Psoas muscle (tissue), 8 donors: ENCODE measurements at places on chromosomes 13 and 19. TPM values are rescaled to one million over a fixed set of nuclear protein-coding genes. Genes with fewer than 3 reads are reported as not detected.

- no peak overlapping the region for H3K27ac ChIP-seq
- peaks cover 3% of the 10 kb centered on the region for H3K27me3 ChIP-seq
- no peak overlapping the region for H3K4me3 ChIP-seq
- H3K36me3 ChIP-seq, result no peaks in the 10 kb centered on the region
- no peaks in the 10 kb centered on the region for H3K4me1 ChIP-seq
- DNase-seq, result no peak
Observed at GRCh38 chr19:787536-787935, 9.7 kb upstream of the PTBP1 start.

- H3K4me1 ChIP-seq, result no peaks in the 10 kb centered on the region
- H3K36me3 ChIP-seq, result no peaks in the 10 kb centered on the region
- no peak overlapping the region for H3K27ac ChIP-seq
- no peak overlapping the region for H3K4me3 ChIP-seq
- no peaks in the 10 kb centered on the region for H3K27me3 ChIP-seq
Observed at GRCh38 chr19:28578786-28579505, 634.0 kb downstream of the UQCRFS1 start.

GRCh38 chr13:78712831-78713230 lies 53.9 kb upstream of the OBI1 start:
- H3K27me3 ChIP-seq, result no peaks in the 10 kb centered on the region
- no peaks in the 10 kb centered on the region for H3K4me1 ChIP-seq
- no peak overlapping the region for H3K27ac ChIP-seq
- no peaks in the 10 kb centered on the region for H3K36me3 ChIP-seq

DNA sequence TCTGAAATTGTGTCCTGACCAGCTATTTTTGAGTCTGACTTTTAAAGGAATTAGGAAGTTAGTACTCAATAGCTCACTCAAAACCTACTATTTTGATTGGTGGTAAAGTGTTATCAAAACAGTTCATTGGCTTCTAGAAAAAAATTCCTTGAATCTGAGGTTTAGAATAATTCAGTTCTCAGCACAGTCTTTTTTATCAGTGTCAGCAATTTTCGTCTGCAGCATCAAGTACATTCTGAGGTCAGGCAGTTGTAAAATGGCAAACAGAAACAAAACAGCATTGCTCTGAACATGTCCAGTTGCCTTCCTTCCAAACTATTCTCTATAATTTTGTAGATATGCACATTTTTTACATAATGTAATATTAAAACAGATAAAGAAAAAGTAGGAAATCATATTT lies 1644.1 kb downstream of the SLITRK5 start:
- no peak for DNase-seq
- H3K4me1 ChIP-seq, result no peaks in the 10 kb centered on the region
- H3K36me3 ChIP-seq, result no peaks in the 10 kb centered on the region
- H3K27ac ChIP-seq, result no peak overlapping the region
- no peak overlapping the region for H3K4me3 ChIP-seq
- no peaks in the 10 kb centered on the region for H3K27me3 ChIP-seq

- peaks cover 20% of the 10 kb centered on the region for H3K4me1 ChIP-seq
- peak overlapping the region; percentile 68 for H3K4me3 ChIP-seq
- DNase-seq, result no peak
- H3K36me3 ChIP-seq, result peaks cover 31% of the 10 kb centered on the region
Observed at GRCh38 chr19:55088021-55088451, 12.4 kb downstream of the EPS8L1 start.

DNA sequence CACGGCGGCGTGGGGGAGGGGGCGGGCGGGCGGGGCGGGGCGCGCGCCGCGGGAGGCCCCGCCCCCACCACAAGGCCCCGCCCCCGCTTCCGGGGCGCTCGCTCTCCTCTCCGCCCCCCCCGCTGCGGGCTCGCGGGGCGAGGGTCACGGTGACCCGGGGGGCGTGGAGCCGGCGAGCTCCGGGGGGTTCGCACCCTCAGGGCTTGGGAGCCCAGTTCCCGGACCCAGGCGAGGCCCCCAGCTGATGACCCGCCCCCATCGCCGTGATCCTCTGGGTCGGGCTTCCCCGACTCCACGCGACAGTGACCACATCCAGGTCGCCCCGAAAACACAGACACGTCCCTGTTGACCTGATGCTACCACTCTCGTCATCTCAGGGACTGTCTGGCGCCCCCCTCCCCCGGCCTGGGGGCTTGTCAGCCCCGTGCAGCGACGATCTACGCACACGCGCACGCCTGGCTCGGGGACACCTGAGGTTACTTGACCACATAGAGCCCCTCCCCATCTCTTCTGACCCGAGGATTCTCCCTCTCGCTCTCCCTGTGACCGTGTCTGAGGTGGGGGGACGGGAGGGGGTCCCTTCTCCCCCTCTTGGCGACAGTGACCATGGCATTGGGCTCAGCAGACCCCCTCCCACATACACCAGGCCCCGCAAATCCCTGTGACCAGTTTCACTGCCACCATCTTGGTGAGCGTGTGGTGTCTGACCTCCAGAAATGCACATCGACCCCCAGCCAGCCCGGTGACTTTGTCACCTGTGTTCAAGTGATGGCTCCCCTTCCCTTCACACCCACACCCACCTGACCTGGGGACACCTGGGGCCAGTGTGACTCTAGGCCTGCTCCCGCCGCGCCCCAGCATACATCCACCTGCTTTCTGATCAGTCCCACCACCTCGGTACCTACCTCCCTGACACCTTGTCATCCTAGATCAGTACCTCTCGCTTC lies 670 bp downstream of the MAP2K7 start:
- H3K4me1 ChIP-seq, result peaks cover 27% of the 10 kb centered on the region
- peak; percentile 83 for DNase-seq
- no peaks in the 10 kb centered on the region for H3K27me3 ChIP-seq
- peaks cover 16% of the 10 kb centered on the region for H3K36me3 ChIP-seq

GRCh38 chr13:110615322-110616102 lies at the start of gene NAXD:
Gene NAXD, plus strand, starts transcription at chr13:110615545. Its CDS starts 57 bp downstream, at chr13:110615602.
- H3K27ac ChIP-seq, result peak within 1 kb of the TSS; percentile 96
- peaks cover 13% of the 10 kb centered on the region for H3K27me3 ChIP-seq
- peak; percentile 97 for DNase-seq
- peak within 1 kb of the TSS; percentile 100 for H3K4me3 ChIP-seq

GRCh38 chr13:40236566-40237168 lies 429.8 kb downstream of the FOXO1 start:
- H3K36me3 ChIP-seq, result no peaks in the 10 kb centered on the region
- H3K27me3 ChIP-seq, result no peaks in the 10 kb centered on the region
- H3K4me1 ChIP-seq, result peaks cover 28% of the 10 kb centered on the region
- peak; percentile 62 for DNase-seq
- H3K27ac ChIP-seq, result peak overlapping the region; percentile 91
- peak overlapping the region; percentile 42 for H3K4me3 ChIP-seq

DNA sequence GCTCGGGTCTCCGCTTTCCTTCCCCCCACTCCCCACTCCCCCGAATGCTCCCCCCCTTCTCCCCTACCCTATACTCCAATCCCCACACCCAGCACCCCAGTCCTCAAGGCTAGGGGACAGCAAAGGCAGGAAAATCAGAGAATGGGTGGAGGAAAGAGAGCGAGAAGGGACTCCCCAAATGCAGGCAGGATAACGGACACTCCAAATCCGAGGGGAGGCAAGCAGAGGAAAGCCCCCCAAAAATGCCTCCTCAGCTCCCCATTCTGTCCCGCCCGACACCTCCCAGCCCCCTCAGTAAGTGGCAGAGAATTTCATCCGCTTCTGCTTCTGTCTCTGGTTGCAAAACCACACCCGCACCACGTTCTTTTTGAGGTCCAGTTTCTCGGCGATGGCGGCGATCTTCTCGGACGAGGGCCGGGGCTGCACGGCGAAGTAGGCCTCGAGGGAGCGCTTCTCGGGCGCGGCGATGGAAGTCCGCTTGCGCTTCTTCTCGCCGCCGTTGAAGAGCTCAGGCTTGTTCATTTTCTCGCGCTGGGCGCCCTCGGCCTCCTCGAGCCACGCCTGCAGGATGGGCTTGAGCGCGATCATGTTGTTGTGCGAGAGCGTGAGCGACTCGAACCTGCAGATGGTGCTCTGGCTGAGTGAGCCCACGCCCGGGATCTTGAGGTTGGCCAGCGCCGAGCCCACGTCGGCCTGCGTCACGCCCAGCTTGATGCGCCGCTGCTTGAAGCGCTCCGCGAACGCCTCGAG lies 2.1 kb downstream of the POU4F1 start:
- peak overlapping the region; percentile 16 for H3K4me3 ChIP-seq
- H3K4me1 ChIP-seq, result peaks cover 3% of the 10 kb centered on the region
- DNase-seq, result no peak

- H3K27me3 ChIP-seq, result no peaks in the 10 kb centered on the region
- H3K36me3 ChIP-seq, result peaks cover 15% of the 10 kb centered on the region
- no peak for DNase-seq
Observed at GRCh38 chr19:531753-532560, at the start of gene CDC34. Gene CDC34, plus strand, starts transcription at chr19:531760. Its CDS starts 172 bp downstream, at chr19:531932.

- peaks cover 7% of the 10 kb centered on the region for H3K4me1 ChIP-seq
- H3K27ac ChIP-seq, result no peak overlapping the region
- H3K4me3 ChIP-seq, result peak overlapping the region; percentile 66
- H3K27me3 ChIP-seq, result no peaks in the 10 kb centered on the region
Observed at GRCh38 chr19:49019242-49019932, 2.5 kb upstream of the LHB start.

DNA sequence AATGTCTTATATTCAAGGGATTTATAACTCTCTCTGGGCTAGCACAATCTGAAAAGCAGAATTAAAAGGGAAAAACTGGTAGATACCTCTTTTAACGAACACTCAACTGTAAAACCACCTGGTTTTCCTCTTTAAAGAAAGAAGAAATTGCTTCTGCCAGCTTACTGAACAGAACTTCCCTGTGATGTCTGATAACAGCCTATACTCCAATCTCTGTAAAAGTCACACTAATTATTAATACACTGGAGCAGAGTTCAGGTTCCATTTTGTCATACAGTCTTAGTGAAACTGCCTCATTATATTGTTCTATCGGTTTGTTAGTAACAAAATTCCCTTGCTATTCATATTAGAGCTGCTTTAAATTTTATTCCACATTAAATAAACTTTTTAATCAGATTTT lies 251.0 kb upstream of the STARD13 start:
- no peak overlapping the region for H3K27ac ChIP-seq
- H3K36me3 ChIP-seq, result no peaks in the 10 kb centered on the region
- H3K4me1 ChIP-seq, result peaks cover 12% of the 10 kb centered on the region
- DNase-seq, result no peak

DNA sequence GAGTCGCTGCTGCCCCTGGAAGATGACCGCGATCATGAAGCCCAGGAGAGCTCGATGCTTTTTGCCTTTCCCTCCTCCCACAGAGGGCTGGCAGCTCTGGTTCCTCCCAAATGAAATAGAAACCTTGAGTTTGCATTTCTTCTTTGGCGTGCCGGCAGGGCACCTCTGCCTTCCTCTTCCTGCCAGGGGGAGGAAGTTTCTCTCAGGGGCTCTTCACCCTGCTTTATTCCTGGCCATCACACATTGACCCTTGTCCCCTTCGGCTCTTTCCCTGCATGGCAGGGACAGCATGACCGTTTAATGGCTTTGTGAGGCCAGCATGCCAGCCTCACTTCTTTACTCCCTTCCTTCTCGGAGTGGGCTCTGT lies 47.9 kb downstream of the ACTN4 start:
- peak overlapping the region; percentile 18 for H3K4me3 ChIP-seq
- H3K4me1 ChIP-seq, result peaks cover 72% of the 10 kb centered on the region
- DNase-seq, result no peak
- peak overlapping the region; percentile 98 for H3K27ac ChIP-seq
- no peaks in the 10 kb centered on the region for H3K27me3 ChIP-seq

DNA sequence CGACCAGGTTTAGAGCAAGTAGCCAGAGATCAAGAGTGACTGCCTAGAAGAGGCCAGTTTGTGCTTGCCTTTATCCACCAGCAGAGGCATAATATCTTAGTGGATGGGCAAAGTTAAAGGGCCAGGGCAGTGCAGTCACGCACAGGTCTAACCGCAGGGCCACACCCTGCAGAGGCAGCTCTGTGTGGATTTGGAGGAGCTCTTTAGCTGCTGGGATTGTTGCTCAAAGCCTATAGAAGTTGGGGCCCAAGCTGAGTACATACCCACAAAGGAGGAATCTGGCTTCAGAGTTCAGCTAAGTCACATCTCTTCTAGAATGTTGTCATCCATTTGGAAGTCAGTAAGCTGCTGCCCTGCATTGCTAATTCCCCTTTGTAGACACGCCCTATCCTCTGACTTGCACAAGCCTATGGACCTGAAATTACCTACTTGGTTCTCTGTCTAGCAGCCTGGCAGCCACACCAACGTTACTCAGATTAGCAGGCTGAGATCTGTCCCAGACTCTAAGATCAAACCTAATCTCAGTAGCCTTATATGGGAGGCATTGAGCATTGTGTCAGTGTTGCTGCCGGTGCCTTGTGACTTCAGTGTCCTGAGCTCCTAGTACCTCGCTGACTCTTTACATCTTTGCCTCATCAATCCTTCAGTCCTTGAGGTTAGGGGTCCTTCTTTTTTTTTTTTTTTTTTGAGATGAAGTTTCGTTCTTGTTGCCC lies 102.9 kb upstream of the STARD13 start:
- no peak overlapping the region for H3K4me3 ChIP-seq
- H3K27me3 ChIP-seq, result no peaks in the 10 kb centered on the region
- H3K4me1 ChIP-seq, result no peaks in the 10 kb centered on the region
- no peaks in the 10 kb centered on the region for H3K36me3 ChIP-seq
- no peak for DNase-seq

- no peak overlapping the region for H3K4me3 ChIP-seq
- no peak overlapping the region for H3K27ac ChIP-seq
- no peaks in the 10 kb centered on the region for H3K4me1 ChIP-seq
Observed at GRCh38 chr19:43395561-43395960, 19.1 kb upstream of the TEX101 start.

- no peaks in the 10 kb centered on the region for H3K4me1 ChIP-seq
- H3K27me3 ChIP-seq, result no peaks in the 10 kb centered on the region
- no peaks in the 10 kb centered on the region for H3K36me3 ChIP-seq
- H3K27ac ChIP-seq, result no peak overlapping the region
Observed at GRCh38 chr19:964761-965694, 19.1 kb upstream of the WDR18 start.

GRCh38 chr19:17234911-17235299 lies 8.9 kb downstream of the OCEL1 start:
- no peaks in the 10 kb centered on the region for H3K27me3 ChIP-seq
- H3K4me1 ChIP-seq, result peaks cover 13% of the 10 kb centered on the region
- peak overlapping the region; percentile 72 for H3K4me3 ChIP-seq
- peaks cover 55% of the 10 kb centered on the region for H3K36me3 ChIP-seq
- DNase-seq, result peak; percentile 72

DNA sequence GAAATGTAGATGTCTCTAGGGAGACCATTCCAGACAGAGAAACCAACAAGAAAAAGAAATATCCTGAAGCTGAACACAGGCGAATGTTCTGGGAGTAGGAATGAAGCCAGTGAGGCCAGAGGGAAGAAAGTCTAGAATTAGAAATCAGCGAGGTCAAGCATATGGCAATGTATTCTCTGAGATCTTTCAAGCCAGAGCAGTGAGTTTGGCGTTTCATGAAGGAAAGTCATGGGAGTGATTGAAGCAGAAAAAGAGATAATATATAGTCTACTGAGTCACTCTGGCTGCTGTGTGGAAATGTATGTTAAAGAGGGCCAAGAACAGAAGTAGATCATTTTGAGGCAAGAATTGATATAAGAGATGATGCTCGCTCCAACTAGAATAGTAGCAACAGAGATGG lies 576.0 kb downstream of the PCDH17 start:
- H3K4me3 ChIP-seq, result no peak overlapping the region
- no peaks in the 10 kb centered on the region for H3K4me1 ChIP-seq
- H3K36me3 ChIP-seq, result no peaks in the 10 kb centered on the region
- H3K27me3 ChIP-seq, result no peaks in the 10 kb centered on the region
- no peak for DNase-seq
- H3K27ac ChIP-seq, result no peak overlapping the region

ZGLP1 gene
- total RNA-seq, result 0.69 TPM

NBEA gene
- 4.8 TPM for total RNA-seq

DMKN gene
- total RNA-seq, result 0.45 TPM

SIGLEC5 gene
- total RNA-seq, result not detected

ANGPTL4 gene
- 118 TPM for total RNA-seq

PALM3 gene
- not detected for total RNA-seq

LATS2 gene
- 26.3 TPM for total RNA-seq

KLK2 gene
- total RNA-seq, result not detected
